ENCODE measurements at places on chromosomes 11 and 22.

DNA sequence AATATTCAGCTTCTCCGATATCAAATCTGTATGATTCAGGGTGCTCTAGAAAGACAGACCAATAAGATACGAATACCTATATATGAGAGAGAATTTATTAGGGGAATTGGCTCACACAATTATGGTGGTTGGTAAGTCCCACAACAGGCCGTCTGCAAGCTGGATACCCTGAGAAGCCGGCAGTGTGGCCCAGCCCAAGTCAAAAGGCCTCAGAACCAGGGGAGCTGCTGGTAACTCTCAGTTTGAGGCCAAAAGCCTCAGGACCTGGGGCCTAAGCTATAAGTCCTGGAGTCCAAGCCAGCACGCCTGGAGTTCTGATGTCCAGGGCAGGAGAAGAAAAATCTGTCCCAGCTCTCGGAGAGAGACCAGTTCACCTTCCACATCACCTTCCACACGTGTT is 318.7 kb downstream of the BRD1 start:
- no peak for DNase-seq

- DNase-seq = no peak
Observed at GRCh38 chr11:353179-353873, 16.0 kb upstream of the B4GALNT4 start.

- no peak for DNase-seq
Observed at GRCh38 chr11:114319716-114320328, 23.6 kb downstream of the NNMT start.

- DNase-seq = no peak
Observed at GRCh38 chr22:30305906-30306626, 16.8 kb upstream of the CASTOR1 start.

- no peak for DNase-seq
Observed at GRCh38 chr11:110061296-110061695, 31.9 kb upstream of the ZC3H12C start.

- no peak for DNase-seq
Observed at GRCh38 chr11:119222308-119222707, 16.2 kb downstream of the CBL start.

- DNase-seq = no peak
Observed at GRCh38 chr11:106233191-106233590, 155.7 kb downstream of the AASDHPPT start.

DNA sequence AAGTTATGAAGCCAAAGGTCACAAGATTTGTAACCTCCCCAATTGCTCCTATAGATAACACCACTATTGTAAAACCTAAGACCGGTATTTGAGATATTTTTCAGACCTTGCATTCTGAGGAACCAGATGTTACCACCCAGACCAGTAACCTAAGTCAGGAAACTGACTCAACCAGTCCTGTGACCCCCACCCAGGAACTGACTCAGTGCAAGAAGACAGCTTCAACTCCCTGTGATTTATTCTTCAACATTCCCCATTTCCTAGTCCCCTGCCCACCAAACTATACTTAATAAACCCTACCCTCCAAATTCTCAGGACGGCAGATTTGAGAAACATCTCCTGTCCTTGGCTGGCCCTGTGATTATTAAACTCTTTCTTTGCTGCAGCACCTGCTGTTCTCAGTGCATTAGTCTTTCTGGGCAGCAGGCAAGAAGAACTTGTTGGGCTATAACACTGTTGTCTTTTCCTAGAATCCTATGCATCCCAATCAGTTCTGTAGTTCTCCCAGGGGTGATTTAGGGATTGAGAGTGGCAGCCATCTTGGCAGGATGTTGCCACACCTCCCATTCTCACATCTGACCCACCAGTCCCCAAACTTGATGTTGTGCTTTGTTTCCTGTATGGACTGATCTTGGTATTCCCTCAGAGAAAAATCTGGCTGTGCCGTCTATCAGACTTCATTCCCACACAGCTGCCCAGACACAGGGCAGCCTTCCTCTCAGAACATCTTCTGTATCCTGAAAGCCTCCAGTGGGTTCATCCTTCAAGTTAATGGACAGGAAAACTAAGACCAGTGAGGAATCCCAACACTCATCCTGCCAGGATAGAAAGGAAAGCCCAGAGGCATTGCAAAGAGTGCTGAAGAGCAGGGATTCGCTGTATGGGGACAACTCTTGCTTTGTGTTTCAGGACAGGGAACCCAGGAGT is 104.0 kb downstream of the PDE2A start:
- DNase-seq = no peak

GRCh38 chr22:24592851-24593558 is at the start of gene LRRC75B:
LRRC75B (minus strand) TSS chr22:24593073; CDS start chr22:24593039, 34 bp downstream.
- DNase-seq = peak; percentile 20

DNA sequence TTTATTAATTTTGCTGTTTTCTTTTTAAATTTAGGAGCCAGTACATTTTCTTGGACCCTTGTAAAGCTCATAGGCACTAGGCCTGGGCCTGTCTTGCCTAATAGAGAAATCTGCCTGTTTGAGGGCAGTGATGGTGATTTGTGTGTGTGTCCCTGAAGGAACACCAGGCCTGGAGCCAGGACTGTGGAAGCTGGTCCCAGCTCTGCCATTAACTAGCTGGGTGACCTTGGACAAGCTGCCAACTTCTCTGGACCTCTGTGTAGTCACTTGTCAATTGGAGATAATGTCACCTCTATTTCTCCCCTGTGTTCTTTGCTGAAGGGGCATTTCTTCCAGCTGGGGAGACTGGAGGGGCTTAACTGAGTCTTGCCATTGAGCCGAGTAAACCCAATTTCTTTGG is 16.0 kb upstream of the FTH1 start:
- DNase-seq = no peak

- DNase-seq = no peak
Observed at GRCh38 chr11:18046116-18046777, at the start of gene TPH1. TPH1 (minus strand) TSS chr11:18046269; CDS start chr11:18040762, 5,507 bp downstream.

DNA sequence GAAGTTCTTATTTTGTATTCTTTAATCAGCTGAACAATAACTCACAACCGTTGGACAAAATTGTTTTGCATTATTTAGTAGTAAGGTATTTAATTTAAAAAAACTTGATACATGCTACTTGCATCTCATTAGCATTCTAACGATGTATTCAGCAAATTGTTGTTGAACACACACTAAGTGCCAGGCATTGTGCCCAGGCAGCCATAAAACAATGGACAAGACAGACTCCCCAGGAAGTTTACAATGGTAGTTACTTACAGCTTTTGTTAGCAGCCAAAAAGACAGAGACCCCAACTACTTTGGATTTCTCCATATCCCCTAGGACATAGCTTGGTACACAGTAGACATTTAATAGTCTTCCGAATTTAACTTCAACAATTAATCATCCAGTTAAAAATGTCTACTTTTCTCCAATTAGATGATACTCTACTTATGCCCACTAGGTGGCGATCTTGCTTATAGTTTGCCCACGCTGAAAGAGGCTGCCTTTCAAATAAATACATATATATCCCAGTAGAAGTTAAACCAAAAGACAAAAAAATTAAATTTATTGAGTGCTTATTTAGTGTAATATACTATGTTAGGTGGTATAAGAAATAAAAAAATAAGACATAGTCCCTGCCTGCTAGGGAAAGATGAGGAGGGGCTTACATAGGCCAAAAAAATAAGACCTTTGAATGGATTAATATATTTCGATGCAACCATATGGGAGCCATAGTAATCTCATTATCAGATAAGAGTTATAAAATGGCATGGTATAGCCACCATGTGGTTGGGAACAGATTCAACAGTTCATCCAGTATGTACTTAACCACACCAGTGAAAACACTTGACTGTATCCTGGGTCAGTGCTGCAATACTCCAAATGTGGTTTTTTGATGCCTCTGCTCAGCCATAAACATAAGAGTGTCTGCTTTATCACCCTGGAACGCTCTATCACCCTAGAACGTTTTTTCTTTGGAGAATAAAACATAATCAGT is 2.0 kb upstream of the FJX1 start:
- no peak for DNase-seq

DNA sequence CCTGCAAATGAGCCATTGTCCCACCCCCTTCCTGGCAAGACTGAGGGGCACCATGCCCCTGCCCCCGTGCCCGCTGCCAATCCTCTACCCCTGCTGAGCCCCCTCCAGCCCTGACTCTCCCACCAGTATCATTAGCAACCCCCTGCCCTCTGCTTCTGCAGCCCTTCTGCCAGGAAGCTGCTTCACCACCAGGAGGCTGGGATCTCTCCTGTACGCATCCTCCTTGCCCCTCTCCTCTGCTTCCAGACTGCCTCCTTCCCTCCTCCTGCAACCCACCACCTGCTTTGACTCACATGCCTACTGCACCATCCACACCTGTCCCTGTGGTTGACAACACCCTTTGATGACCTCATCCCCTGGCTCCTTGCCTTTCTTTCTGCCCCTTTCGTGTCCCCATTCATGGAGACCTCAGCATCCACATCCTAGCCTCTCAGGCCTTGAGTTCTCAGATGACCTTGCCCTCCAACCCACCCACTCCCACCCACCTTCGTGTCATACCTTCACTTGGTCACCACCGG is 13.4 kb upstream of the PNPLA3 start:
- no peak for DNase-seq

DNA sequence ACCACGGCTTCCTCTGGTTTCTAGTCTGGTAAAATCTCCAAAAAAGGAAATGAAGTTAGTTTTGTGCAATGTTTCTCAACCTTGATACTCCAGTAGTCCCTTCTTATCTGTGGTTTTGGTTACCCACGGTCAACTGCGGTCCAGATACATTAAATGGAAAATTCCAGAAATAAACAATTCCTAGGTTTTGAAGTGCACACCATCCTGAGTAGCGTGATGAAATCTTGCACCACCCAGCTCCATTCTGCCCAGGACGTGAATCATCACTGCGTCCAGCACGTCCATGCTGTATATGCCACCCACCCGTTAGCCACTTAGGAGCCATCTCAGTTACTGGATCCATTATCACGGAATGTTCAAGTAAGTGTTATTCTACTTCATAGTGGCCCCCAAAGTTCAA is 117.0 kb downstream of the FBXO7 start:
- DNase-seq = no peak

- no peak for DNase-seq
Observed at GRCh38 chr11:98600786-98601773, 419.7 kb upstream of the CNTN5 start.

DNA sequence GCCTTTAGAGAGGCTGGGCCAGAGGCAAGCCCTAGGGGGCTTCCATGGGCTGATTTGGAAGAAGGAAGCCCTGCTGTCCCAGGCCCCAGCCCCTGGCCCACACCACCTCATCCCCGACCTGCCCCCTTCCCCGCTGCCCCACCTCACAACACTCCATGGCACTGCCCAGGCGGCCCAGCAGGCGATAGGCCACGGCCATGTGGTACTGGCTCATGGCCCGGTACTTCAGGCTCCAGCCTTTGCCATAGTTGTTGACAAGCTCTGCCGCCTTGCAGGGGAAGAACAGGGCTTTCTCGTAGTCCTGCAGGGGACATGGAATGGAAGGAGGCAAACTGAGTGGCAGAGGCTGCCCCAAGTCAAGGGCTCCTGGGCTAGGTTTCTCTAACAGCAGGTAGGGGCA is 6.4 kb downstream of the RAPSN start:
- DNase-seq = no peak

- DNase-seq = no peak
Observed at GRCh38 chr22:36900880-36901279, 12.5 kb upstream of the CSF2RB start.

- no peak for DNase-seq
Observed at GRCh38 chr22:47407461-47408025, 645.1 kb downstream of the TBC1D22A start.

GRCh38 chr11:128551058-128551457 is 36.3 kb downstream of the ETS1 start:
- DNase-seq = no peak

- no peak for DNase-seq
Observed at GRCh38 chr11:64341429-64341828, 1.4 kb downstream of the CCDC88B start.

- DNase-seq = no peak
Observed at GRCh38 chr11:115607621-115608221, 103.5 kb upstream of the CADM1 start.

GRCh38 chr11:45105984-45106375 is 40.5 kb upstream of the PRDM11 start:
- no peak for DNase-seq

GRCh38 chr11:26761361-26761809 is 39.5 kb upstream of the SLC5A12 start:
- no peak for DNase-seq

DNA sequence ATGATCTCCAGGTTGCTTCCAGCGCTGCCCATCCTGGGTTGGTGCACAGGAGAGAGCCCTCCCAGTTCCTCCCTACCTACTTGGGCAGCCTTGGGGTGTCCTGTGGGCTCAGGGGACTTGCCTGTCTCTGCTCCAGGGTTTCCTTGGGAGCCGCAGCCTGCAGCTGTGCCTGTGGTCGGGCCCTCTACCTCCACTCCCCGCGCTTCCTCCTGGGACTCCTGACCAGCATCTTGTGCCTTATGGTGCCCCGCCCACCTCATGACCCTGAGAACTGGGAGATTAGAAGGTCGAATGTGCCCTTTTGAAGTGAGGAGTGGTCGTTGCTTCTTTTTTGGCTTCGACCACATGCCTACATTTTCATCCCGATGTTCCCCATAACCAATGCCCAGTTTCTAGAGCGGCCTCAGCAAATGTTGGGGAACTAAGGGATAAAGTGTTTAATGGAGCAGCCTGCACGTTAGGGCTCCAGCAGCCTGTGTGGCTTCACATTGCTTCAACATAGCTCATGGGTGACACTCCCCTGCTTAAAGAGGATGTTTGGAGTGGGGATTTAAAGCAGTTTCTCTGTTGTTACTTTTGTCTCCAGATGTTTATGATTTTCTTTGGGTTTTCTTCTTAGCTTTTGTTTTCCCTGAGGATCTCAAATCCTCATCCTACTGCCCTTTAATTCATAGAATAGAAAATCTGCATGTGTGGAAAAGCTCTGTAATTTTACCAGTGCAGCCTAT is 248.8 kb downstream of the TBC1D22A start:
- no peak for DNase-seq

DNA sequence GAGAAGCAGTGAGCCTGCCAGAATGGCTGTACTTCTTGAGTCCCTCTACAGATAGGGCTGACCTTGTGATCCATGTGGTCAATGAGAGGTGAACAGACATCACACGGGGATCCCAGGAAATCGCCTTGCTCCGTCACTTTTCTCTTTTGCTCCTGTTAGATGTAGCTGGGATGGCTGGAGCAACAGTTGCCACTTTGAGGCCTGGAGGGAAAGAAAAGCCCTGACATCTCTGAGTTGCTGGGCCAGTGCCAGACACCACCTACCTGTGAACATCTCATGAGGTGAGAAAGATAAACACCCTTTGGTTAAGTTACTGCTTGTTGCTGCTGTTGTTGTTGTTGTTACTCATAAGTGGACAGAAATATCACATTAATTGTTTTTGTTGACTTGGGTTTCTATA is 840.3 kb downstream of the TBC1D22A start:
- no peak for DNase-seq

DNA sequence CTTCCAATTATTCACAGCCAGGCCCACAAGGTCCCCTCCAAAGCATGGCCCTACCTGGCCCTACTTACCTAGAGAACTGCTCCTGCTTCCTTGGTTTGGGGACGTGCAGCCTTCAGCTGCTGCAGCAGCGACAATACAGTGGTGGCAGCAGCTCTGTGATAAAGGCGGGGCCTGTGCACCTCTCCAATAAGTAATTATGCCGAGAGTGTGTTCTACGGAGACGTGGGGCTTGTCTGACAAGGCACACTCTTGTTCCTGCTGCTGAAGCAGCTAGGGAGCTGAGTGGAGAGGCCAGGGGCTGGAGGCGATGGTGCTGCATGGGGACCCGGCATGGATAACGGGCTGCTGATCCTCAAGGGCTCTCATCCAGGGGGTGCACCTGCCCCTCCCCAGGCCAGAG is 98.0 kb upstream of the THY1 start:
- no peak for DNase-seq

Measured in stimulated activated CD4-positive, alpha-beta T cell treated with anti-CD3 and anti-CD28 coated beads, Interleukin-4, amount 100 ng/mL, for 1 hour (primary cell).